ENCODE measurements at places on chromosomes 7 and 10. TPM values are rescaled to one million over a fixed set of nuclear protein-coding genes. Genes with fewer than 3 reads are reported as not detected.

- H3K27ac ChIP-seq, result no peak overlapping the region
- no peak for DNase-seq
- no peaks in the 10 kb centered on the region for H3K4me1 ChIP-seq
- no peaks in the 10 kb centered on the region for H3K36me3 ChIP-seq
- no peaks in the 10 kb centered on the region for H3K27me3 ChIP-seq
These were observed 162.1 kb downstream of the TSPAN12 start for GRCh38 chr7:120695848-120696247.

GRCh38 chr10:115771755-115772154 is 501.3 kb downstream of the GFRA1 start:
- peaks cover 12% of the 10 kb centered on the region for H3K4me1 ChIP-seq
- H3K36me3 ChIP-seq, result no peaks in the 10 kb centered on the region
- H3K4me3 ChIP-seq, result no peak overlapping the region
- no peaks in the 10 kb centered on the region for H3K27me3 ChIP-seq
- DNase-seq, result peak; percentile 3

DNA sequence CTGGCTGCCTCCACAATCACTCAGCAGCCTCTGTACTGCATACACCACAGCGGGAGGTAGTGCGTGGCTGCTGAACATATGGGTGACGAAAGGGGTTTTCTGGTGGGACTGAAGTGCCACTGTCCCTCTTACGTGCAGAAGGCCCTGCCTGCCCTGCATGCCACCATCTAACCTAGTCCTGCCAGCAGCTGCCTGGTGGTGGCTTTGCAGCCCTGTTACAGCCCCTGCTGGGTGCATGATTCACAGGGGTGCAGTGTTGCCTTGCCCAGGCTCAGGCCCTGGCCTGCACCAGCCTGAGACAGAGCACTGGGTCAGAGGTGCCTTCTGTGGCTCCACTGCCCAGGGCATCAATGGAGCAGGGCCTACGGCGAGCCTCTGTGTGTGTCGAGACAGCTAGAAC is 50.1 kb downstream of the SYPL1 start:
- no peak overlapping the region for H3K4me3 ChIP-seq
- DNase-seq, result no peak
- H3K4me1 ChIP-seq, result peaks cover 18% of the 10 kb centered on the region

DNA sequence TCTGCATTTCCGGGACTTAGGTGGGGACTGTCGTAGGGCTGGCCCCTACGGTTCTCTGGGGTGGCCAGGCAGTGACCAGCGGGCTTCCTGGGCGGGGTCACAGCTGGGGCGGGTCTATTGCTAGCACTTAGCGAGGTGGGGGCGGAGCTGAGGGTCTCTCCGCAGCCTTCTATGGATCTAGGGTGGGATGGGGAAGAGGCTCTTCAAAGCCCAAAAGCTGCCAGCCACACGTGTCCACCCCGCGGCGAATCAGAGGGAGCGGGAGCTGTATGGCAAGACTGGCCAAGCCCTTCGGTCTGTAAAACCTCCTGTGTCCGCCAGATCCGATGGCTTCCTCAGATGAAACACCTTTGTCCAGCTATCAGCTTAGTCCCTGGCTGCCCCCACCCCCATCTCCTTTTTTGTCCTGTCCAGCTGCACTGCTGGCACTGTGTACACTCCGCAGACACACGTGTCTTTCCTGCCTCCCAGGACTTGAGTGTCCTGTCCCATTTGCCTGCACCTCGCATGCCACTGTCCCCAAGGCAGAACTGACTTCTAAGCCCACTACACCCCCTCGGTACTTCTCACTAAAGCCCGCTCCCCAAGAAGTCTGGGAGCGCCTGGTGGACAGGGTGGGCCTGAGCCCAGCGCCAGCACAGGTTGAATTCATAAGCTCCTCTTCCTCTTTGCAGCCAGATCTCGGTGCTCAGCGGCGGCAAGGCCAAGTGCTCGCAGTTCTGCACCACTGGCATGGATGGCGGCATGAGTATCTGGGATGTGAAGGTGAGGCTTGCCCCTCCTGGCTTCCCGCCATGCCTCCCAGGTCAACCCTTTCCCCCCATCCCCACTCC is 14.8 kb downstream of the PDAP1 start:
- DNase-seq, result no peak
- peaks cover 41% of the 10 kb centered on the region for H3K36me3 ChIP-seq
- no peaks in the 10 kb centered on the region for H3K27me3 ChIP-seq
- H3K4me1 ChIP-seq, result peaks cover 17% of the 10 kb centered on the region
- no peak overlapping the region for H3K27ac ChIP-seq

DNA sequence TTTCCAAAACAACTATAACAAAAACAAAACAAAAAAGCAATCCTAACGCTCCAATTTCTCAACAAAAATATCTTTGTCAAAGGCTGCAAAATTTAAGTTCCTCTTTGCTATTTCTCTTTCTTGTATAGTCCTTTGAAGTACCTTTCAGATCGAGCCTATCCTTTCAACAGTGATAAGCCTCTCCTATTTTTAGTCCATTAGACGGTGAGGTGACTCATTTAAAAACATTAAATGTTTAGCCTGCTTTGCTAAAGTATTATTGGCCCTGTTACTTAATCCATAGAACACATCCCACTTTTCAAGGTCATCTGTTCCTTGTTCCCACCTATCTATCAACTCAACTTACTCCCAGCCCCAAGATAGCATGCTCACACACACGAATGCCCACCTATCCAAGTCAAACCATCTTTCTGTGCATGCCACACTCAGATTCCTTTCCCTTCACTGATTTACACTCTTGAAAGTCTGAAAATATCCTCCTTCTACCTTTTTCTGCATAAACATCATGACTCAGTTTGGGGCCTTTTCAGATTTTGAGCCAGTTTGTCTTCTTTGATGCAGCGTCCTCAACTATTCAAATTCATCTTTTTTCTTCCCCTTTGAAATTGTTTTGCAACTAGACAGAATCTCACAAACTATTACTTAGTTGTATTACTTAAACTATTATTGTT is 224.9 kb upstream of the TMEM229A start:
- no peaks in the 10 kb centered on the region for H3K4me1 ChIP-seq
- H3K27me3 ChIP-seq, result no peaks in the 10 kb centered on the region
- DNase-seq, result no peak
- no peak overlapping the region for H3K27ac ChIP-seq

DNA sequence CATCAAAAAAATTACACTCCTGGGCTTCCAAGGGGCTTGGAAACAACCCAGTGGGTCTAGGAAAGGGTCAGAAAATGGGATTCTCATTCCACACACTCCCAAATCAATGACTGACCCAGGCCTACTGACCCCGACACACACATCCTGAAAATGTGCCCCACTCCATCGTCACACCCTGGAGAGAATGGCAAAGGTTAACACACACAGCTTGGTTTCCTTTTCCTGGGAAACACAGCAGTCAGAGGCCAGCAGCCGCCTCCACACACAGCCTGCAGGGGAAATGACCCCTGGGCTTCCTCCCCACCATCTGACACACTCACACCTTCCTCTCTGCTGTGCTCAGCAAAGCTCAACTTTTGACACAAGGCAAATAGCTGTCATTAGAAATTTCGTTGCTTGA is 42.9 kb downstream of the SH3PXD2A start:
- no peaks in the 10 kb centered on the region for H3K36me3 ChIP-seq
- no peak for DNase-seq
- H3K27me3 ChIP-seq, result no peaks in the 10 kb centered on the region
- H3K4me3 ChIP-seq, result no peak overlapping the region
- peaks cover 18% of the 10 kb centered on the region for H3K4me1 ChIP-seq

Gene IFIT3
- 193 TPM for total RNA-seq

Gene OPALIN
- not detected for total RNA-seq

Gene OAT
- total RNA-seq, result 120 TPM

Data from astrocyte (in vitro differentiated cells and primary cell).